ENCODE measurements at places on chromosomes 3 and 15.
A peak's percentile ranks its signal among the peaks of the same experiment; 100 is the strongest.

DNA sequence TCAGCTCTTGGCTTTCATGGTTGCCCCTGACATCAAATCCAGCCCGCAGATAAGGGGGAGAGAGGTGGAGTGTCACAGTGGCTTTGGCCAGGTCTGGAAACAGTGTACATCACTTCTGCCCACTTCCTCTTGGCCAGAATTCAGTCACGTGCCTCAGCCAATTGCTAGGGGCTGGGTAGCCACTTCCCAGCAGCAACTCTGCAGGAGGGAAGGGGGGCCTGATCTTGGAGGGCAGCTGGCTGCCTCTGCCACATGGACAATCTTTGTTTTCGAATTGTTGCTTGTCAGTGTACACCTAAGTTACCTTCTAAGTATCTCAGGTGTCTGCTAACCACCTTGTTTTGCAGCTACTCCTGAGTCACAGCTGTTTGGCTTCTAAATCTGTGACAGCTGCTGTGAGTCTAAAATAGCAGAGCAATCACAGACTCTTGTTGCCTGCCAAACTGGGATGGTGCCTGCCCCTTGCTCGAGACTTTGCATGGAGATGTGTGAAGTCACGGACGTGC is 41.0 kb upstream of the LIMD1 start:
- DNase-seq, result no peak

DNA sequence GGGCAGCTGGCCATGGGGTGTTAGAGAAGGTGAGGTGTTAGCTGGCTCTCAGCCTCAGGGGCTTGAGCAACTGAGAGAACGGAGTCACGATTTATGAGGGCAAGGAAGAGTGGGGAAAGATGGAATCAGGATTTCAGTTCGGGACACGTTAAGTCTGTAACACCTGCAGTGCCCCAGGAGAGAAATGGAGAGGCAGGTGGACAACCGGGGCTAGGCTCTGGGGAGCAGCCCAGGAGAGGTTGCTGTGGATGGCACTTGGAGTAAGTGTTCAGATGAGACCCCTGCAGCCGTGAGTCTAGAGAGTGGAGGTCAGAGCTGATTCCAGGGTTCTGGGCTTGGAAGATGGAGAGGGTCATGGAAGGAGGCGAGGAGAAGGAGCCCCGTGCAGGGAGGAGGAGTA is 237.9 kb downstream of the OCA2 start:
- no peak for DNase-seq

- DNase-seq, result no peak
These were observed 45.2 kb downstream of the ITGA11 start for GRCh38 chr15:68386587-68387288.

GRCh38 chr15:82871358-82871757 is 61.9 kb downstream of the WHAMM start:
- no peak for DNase-seq

- DNase-seq, result no peak
These were observed 5.9 kb downstream of the TMEM43 start for GRCh38 chr3:14130707-14131106.

DNA sequence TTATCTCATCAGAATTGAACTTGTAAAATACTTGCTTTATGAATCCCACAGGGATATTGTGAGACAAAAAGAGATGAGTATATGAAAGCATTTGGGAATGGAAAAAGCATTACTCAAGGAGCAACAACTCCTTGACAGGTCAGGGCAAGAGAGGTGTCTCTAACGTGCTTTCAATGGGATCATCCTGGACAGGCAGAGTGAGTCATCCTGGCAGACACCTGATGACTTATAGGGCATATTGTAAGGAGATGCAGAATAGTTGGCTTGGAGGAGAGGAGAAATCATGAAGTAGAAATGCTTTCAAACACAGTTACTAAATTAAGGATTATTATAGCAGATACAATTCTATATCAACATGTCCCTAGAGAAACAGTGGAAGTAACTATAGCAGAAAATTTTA is 71.9 kb upstream of the THSD4 start:
- no peak for DNase-seq

GRCh38 chr15:29674661-29675533 is 147.4 kb downstream of the TJP1 start:
- DNase-seq, result no peak

GRCh38 chr3:125602752-125603649 is 7.7 kb upstream of the OSBPL11 start:
- DNase-seq, result no peak

- DNase-seq, result no peak
These were observed 90.2 kb downstream of the DCUN1D1 start for GRCh38 chr3:182889948-182890629.

DNA sequence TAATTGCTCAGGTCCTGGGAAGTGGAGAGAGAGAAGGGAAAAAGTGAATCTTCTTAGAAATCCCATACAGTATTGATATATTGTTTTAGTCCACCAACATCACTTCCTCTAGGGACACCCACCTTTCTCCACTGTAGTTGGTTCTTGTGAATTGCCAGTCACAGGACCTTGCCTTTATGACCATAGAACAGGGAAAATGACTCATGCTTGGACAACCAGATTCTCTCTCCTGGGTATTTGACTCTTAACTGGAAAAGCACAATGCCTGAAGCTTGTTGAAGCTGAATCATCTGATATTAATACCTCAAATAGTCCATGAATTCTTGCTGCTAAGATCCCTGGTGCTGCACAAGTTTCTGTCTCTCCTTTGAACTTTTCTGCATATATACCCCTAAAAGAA is 32.5 kb upstream of the DCLK3 start:
- DNase-seq, result no peak

- DNase-seq, result no peak
These were observed 223.6 kb upstream of the TLE3 start for GRCh38 chr15:70321172-70321819.

DNA sequence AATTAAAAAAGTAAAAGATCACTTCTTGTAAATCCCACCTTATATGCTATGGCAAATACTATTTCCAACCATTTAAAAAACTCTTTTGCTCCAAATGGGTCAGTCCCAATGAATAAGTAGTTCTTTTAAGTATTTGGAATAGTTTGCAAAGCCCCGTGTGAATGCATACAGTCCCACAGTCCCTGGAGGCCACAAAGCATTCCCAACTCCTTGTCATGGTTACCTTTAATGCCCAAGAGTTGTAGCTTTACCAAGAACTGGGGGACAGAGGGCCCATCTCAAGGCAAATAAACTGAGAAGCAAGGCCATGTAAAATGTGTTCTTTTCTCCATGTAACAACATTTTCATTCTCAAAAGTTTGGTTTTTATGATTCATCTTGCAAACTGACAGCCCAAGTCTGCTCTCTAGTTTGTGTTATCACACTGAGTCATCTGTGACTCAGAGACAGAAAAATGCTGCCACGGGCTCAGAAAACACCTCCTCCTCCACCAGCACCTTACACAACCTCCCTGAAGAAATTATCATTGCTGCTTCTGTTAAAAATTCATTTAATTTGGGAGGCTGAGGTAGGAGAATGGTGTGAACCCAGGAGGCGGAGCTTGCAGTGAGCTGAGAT is 336.2 kb downstream of the ERC2 start:
- no peak for DNase-seq

DNA sequence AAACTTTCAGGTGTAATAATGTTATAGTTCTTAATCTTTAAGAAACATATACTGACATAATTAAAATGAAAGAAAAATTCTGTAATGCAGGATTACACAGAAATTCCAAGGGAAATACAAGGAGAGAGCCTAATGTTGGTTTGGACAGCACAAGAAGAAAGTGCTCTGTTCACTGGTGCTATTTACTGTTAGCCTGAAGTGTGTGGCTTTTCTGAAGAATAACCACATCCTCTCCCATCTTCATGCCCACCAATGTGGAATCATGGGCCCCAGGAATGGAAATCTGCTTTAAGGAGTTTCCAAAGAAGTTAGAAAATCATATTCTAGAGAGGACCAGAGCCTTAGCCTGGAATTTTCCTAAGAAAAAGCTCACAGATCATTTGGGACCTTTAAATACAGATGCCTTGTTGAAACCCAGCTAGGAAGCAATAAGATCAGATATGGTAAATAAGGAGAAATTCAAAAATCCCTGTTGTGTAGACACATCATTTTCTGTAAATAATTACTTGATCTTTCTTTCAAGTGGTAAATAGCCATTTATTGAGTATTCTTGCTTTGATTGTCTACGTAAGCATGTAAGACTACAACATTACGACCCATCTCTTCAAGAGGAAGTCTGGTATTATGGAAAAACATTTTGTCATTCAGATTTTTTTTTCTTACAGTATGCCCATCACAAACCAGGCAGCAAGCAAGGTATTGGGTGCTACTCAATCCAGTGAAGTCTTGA is 10.3 kb upstream of the USP50 start:
- no peak for DNase-seq

GRCh38 chr3:188452158-188452772 is 298.3 kb downstream of the LPP start:
- DNase-seq, result no peak

DNA sequence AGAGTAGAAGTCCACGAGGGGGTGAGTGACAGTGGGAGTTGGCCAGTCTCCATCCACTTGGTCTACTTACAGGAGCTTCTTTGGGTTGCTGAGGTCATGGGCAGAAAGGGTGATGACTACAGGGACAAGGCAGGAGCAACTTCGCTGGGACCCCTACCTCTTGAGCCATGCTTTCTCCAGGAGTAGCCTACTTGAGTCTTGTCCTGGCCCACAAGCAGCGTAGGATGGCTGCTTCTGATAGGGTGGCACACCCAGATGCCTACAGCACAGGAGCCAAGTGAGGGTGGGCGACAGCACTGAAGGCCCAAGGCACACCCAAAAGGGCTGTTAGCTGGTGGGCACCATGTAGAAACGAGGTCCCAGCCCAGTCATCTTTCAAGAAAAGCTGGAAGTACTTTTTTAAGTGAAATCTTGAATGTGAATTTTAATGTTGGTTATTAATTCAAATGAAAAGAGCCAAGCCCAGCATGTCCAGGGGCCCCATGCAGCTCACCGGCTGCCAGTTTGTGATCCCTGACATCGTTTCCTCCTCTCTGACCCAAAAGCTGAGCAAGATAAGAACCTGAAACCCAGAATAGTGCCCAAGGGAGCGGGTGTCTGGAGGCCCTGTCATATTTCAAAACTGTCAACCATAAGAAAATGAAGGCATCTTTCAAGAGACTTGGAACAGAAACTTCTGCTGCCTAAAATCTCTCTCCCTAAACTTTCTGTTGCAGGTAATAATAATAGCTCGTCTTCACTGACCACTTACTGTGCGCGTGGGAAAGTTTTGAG is 2.2 kb upstream of the CPEB1 start:
- DNase-seq, result no peak

GRCh38 chr3:109346099-109346498 is 8.8 kb upstream of the DPPA4 start:
- no peak for DNase-seq

DNA sequence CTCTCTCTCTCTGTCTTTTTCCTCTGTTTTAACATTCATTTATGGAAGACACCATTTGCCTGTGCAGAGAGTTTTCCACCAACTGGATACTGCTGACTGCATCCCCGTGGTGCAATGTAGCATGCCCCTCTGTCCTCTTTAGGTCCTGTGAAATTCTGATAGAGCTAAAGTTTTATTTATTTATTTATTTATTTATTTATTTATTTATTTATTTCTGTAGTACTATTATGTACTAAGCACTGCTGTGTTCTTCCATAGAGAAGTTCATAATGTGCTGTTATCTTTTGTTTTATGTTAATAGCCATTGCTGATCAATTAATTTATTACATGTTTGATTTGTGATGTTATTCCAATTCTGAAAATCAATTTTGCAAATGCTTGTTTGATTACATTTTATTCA is 749.9 kb downstream of the ZBBX start:
- no peak for DNase-seq

- no peak for DNase-seq
These were observed 201.2 kb downstream of the GOLGA6L6 start for GRCh38 chr15:20340331-20340811.

DNA sequence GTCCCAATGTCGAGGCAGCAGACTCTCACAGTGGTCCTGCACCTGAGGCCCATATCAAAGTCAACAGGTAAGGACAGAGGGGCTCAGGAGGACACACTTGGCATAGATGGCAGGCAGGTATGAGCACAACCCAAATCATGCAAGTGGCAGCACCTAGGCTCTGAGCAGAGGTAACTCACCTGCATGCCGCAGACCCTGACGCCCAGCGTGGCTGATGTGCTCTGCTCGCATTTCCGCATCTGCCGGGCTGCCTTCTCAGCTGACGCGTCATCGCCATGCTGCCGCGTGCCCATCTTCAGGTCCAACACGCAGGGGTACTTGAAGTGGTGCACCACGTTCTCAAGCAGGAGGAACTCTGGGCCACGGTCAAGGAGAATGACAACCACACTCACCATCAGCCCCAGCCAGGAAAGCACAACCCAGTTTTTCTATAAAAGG is 4.2 kb upstream of the GMPPB start:
- DNase-seq, result no peak

DNA sequence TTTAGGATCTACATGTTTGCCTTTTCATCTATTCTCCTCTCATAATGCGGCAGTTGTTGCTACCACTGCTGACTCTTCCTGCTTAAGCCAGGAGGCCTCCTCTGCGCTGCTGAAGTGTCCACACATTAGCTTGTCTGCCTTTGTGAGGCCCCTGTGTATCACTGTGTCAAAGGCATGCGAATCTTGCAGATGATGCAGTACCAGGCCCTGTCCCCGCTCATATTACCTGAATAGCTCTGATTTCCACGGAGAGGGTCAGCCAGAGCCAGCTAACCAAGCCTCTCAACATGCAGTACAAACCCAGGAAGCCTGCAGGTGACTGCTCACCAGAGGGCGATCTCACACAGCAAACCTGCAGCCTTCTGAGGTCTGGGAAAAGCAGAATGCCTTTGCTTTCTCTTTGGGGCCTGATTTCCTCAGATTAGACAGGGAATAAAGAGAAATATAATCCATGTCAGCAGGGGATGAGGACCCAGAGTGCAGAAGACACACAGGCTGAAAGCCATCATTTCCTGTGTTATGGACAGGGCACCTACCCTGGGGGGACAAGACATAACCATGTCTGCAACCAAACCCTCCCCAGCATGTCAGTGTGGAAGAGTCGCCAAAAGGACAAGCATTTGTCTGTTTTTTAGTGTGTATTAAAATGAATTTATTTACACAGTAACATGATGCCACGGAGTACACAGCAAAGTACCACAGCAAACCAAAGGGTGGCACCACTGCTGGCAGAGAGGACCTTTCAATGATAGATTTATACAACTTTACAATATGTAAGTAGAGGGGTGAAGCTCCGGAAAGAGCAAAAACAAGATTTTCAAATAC is 36.8 kb upstream of the TSPAN3 start:
- peak; percentile 9 for DNase-seq

DNA sequence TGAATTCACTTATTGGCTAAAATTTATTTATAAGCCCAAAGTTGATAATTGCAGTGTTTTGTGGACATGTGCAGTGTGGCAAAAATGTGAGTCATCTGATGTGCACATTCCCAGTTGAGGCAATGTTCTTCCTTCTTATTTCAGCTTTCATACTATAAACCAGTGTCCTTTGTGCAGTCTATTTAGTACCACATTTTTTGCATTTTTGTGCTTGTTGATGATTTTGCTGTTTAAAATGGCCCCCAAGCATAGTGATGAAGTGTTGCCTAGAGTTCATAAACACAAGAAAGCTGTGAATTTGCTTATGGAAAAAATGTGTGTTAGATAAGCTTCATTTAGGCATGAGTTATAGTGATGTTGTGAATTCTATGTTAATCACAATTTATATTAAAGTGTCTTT is 19.4 kb upstream of the IL20RB start:
- DNase-seq, result no peak

GRCh38 chr3:194540274-194540905 is 53.6 kb upstream of the ATP13A3 start:
- DNase-seq, result no peak

- no peak for DNase-seq
These were observed 4.8 kb downstream of the LRRC58 start for GRCh38 chr3:120344349-120344748.

GRCh38 chr3:43814461-43814860 is 123.7 kb downstream of the ABHD5 start:
- no peak for DNase-seq
